Left lung (tissue), 14 donors: ENCODE measurements at places on chromosomes 16 and 17. TPM values are rescaled to one million over a fixed set of nuclear protein-coding genes. Genes with fewer than 3 reads are reported as not detected.

C17orf113 gene
- polyA plus RNA-seq, result 4.6 TPM

COL1A1 gene
- 611 TPM for polyA plus RNA-seq

CSH2 gene
- not detected for polyA plus RNA-seq

TEKT1 gene
- polyA plus RNA-seq, result 9.1 TPM

HOXB8 gene
- polyA plus RNA-seq, result 0.76 TPM

AHSP gene
- 13.2 TPM for polyA plus RNA-seq

CD300H gene
- polyA plus RNA-seq, result not detected

SCNN1G gene
- 3.8 TPM for polyA plus RNA-seq
